ENCODE measurements at places on chromosomes 4 and X.

DNA sequence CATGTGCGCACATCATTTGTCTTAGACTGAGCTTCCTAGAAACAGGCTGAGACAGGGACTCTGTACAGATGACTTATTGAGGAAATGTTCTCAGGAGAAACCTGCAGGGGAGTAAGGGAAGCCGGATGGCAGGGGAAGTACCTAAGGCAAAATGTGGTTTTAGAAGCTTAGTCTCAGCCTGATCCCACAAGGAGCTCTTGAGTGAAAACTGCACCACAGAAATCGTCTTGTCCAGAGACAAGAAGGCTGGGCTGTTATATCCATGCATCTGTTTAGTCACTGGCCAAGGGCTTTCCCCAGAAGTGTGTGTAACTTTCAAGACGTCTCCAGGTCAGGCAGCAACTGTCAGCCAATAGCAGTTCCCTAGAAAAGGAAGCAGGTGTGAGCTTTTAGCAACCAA lies 86.0 kb downstream of the FUNDC1 start:
- DNase-seq, result no peak

DNA sequence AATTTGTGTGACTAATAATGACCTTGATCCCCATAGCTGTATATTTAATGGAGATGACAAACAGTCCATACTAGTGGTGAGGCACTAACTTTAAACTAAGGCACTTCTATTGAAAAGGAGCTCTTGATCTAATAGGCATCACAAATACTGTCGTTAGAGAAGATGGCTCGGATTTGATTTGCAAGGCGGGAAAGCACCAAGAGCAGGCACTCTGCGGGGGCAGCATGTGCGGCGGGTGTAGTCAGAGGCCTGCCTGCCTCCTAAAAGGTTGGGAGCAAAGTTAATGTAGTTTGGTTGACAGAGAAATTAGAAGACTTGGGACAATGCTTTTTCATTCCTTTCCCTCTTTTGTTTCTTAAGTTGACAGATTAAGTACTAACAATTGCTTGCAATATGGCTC lies 278.8 kb downstream of the CFAP299 start:
- no peak for DNase-seq

DNA sequence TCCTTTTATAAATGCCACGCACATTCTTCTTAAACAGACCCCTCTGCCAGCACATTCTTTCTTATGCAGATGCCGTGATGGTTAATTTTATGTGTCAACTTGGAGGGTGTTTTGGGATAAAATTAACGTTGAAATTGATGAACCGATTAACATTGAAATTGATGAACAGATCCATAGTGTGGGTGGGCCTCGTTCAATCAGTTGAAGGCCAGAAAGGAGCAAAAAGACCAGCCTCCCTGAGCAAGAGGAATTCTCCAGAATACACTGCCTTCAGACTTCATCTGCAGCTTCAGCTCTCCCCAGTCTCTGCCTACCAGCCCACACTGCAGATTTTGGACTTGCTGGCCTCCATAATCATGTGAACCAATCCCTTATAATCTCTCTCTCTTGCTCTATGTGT lies 233.6 kb upstream of the BCOR start:
- DNase-seq, result no peak

DNA sequence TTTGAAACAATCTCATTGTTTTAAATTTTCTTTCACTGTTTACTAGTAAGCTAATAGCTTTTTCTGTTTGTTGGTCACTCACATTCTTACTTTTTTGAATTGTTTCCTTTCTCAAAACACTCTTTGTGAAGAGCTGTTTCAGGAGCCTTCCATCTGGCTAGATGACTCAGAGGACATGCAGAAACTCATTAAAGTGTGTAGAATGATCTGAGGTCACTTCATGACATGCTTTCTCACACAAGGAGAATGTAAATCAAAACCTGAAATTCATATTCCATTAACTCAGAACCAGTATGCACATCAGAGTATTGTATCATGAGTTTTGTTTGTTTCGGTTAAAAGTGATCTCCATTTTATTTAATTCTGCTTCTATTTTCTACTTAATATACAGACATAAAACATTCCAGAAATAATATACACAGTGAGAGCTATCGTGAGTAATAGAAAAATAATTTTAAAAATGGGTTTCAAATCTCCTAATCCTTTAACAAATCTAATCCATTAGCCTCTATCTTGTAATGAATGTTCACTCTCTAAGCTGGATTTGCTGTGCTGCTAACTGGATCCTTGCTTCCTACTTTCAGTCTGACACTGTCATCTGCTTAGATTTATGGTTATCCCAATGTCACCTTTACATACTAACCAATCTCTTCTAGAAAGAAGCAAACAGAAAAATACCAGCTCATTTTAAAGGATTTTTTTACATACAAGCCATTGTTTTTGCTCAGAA lies 449.6 kb downstream of the FSTL5 start:
- no peak for DNase-seq
